ENCODE measurements at places on chromosomes 6 and 20.

GRCh38 chr6:144816936-144817335 lies 531.8 kb downstream of the UTRN start:
- no peak for DNase-seq

GRCh38 chr6:35776364-35777215 lies at the start of gene CLPSL2:
TSS of gene CLPSL2 (plus strand) at chr6:35776598. CDS start at chr6:35776619, 21 bp downstream.
- DNase-seq, result no peak

GRCh38 chr6:154219250-154219649 lies 137.4 kb downstream of the IPCEF1 start:
- DNase-seq, result no peak

DNA sequence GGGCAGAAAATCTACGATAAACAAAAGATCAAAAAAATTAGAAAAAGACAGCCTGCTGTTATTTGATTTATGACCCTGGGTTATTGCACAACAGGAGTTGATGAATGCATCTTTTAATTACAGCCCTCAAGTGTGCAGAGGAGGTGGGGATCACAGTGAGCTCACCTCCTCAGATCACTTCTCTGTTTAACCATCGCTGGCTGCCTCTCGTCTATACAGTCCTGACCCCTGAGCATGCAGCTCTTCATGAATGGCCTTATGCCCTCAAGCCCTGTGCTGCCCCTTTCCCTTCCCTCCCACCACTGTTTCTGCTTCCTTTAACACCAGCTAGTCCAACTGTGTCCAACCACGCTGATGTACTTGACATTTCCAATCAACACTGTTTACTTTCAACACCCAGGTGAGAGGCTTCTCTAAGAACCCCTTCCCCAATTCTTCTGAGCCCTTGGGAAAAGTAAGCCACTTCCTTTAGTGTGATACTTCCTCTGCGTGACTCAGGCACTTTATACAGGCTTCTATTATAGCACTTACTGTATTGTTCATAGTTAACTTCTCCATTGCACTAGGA lies 60.6 kb upstream of the RIPOR2 start:
- DNase-seq, result peak; percentile 54

DNA sequence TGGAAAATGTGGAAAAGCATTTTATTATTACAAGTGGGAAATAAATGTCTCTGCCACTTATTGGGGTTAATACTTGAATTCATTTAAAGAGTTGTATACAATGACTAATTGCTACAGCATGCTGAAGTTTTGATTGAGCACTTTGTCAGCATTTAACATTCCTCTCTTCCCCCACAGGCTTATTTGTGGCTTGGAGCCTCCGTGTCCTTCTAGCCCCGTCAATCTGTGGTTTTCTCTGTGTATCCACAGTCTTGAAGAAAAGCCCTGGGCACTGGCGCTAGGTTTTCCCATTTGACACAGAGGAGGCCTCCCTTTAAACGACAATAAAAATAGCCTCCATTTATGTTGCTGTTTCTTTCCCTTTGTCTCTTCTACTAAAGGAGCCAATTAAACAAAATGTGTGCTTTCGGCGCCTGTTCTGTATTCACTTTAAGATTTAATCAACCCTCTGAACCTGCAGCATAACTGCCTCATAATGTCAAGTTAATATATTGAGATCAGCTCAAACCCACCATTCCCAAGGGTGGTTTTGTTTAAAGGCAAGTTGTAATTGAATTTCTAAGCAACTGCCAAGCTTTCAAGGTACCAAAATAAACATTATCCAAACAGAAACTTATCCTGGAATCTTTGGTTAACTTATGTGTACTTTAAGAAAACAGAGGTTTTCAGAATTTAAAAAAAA lies 326.6 kb upstream of the RNF24 start:
- no peak for DNase-seq

DNA sequence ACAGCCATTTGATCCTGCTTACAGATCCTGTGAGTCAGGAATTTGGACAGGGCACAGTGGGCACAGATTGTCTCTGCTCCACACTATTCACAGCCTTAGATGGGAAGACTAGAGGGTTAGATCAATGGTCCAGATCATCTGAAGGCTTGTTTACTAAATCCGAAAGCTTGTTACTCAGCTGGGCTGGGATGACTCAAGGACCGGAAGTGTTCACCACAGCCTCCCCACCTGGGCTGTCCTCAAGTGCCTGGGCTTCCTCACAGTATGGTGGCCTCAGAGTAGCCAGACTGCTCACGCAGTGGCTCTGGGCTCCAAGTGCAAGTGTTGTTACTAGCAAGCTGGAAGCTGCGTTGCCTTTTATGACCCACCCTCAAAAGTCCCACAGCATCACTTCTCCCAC lies 75.4 kb upstream of the INSM1 start:
- DNase-seq, result no peak

GRCh38 chr6:73898599-73898998 lies 202.6 kb downstream of the CD109 start:
- DNase-seq, result no peak

GRCh38 chr20:34179637-34180360 lies 61.4 kb upstream of the ASIP start:
- DNase-seq, result no peak

DNA sequence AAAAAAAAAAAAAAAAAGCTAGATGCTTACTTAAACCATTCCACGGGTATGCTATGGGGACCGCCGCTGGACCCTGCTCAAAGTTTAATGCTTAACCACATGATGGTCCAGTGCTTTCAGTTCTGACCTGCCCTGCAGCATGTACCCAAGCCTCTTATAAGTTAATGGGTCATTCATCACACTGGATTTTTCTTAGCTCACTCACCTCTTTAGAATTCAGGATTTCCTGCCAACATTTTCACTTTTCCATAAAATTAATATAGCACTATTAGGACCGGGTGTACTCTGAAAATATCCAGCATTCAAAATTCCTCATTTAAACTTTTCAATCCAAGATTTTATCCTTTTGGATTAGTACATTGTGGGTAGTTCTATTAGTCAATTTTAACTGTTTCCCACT lies 140.8 kb downstream of the ALDH8A1 start:
- no peak for DNase-seq

DNA sequence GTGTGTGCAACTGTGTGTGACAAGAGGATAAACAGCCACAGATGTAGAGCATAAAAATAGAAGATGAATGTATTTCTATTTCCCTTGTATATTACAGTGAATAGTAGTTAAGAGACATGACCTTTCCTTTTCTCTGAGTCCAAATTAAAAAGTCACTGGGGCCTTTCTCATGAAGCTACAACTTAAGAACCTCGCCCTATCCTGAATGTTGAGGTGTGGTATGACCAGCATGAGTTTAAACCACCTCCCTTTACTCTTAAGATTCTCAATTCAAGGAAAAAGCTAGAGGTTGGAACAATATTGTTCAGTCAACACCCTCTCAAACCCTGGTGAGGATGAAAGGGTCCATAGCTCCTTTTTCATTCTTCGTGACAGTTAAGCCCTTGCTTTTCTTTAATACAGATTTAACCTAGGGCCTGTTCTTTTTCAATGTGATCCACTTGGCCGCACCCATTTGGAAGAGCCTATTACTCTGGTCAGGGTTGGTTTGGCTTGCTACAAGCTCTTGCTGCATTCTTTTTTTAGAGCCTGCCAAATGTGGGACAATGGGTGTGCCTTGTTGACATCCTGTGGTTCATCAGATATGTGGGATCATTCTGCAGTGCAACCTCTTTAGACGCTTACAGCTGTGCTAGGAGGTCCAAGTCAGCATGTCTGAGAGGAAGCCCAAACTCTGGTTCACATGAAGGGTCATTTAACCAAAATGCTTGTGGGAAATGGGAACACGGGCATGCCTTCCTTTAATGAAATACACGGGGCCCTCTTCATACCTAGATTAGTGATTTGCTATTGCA lies 290.0 kb downstream of the HAO1 start:
- no peak for DNase-seq

DNA sequence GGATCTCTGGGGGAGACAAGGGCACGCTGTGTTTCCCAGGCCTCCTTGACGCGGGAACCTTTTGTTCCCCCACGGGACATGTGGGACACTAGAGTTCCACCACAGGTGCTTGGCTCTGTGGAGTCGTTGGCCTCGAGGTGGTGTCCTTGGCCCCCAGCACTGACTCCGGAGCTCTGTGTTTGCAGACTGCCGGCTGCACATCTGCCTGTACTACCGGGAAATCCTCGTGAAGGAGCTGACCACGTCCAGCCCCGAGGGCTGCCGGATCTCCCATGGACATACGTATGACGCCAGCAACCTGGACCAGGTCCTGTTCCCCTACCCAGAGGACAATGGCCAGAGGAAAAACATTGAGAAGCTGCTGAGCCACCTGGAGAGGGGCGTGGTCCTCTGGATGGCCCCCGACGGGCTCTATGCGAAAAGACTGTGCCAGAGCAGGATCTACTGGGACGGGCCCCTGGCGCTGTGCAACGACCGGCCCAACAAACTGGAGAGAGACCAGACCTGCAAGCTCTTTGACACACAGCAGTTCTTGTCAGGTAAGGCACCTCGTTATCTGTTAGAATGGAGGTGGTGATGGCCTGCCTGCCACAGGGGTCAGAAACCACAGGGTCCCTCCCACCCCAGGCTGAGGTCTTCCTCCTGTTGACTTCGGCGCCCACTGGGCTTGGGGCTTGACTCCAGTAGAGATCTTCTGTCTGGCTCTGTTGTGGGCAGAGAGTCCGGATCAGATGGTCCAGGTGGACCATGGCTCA lies 9.9 kb downstream of the IRF4 start:
- DNase-seq, result no peak

GRCh38 chr6:156545931-156546330 lies 231.2 kb upstream of the ARID1B start:
- DNase-seq, result no peak

DNA sequence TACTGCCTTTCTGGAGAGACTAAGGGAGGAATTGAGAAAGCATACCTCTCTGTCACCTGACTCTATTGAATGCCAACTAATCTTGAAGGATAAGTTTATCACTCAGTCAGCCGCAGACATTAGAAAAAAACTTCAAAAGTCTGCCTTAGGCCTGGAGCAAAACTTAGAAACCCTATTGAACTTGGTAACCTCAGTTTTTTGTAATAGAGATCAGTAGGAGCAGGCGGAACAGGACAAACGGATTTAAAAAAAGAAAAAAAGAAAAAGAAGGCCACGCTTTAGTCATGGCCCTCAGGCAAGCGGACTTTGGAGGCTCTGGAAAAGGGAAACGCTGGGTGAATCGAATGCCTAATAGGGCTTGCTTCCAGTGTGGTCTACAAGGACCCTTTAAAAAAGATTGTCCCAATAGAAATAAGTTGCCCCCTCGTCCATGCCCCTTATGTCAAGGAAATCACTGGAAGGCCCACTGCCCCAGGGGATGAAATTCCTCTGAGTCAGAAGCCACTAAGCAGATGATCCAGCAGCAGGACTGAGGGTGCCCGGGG lies 43.1 kb upstream of the RNF182 start:
- DNase-seq, result no peak

- DNase-seq, result no peak
Observed at GRCh38 chr20:49548371-49548947, 19.5 kb downstream of the PTGIS start.

DNA sequence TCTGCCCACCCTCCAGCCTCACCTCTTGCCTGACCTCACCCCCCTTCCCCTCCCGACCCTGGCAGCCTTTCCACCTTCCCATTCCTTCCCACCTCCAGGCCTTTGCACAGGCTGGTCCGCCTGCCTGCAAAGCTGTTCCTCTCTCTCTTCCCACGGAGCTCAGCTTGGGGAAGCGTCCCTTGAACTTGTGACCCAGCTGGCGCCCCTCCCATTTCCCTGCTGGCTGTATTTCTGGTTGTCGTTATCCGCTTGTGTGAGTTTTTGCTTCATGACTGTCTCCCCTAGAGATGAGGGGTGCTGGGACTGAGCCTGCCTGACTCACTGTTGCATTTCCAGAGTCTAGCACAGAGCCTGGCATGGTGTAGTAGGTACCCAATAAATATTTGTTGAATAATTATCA lies 32.5 kb downstream of the VSTM2L start:
- peak; percentile 52 for DNase-seq

DNA sequence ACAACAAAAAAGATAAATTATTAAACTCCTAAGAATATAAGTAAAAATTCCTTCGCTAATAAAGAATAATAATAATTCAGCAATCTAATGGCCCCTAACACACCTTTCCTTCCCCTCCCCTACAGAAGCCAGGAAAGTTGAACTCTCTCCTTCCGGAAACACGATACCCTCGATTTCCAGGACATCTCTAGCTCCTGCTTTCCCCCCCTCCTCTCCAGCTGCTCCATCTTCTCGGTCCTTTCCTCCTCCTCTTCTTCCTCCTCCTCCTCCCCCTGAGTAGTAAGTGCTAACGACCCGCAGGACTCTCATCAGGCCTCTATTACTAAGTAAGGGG lies 603 bp downstream of the TASP1 start:
- DNase-seq, result no peak
